NCI-H446 (cell line): ENCODE measurements at places on chromosomes 13 and 19.

GRCh38 chr13:26449063-26449848 lies 108.2 kb upstream of the WASF3 start:
- DNase-seq: no peak

DNA sequence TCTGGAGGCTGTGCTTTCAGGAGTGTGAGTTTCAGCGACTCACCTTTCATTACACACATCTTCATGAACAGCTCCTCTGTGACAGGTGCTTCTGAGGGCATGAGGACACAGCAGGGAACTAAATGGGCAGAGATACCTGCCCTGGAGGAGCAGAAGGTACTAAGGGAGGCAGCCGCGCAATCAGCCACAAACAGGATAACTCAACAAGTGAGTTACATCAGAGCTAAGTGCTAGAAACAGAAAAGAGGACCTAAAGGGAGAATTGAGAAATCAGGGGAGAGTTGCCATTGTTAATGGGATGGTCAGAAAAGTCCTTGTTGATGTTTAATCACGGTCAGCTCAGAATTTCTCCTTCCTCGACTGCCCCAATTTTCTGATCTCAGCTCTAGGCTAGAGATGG lies 42.5 kb downstream of the SYDE1 start:
- no peak for DNase-seq

- DNase-seq: no peak
Measured at GRCh38 chr13:105679838-105680237, 855.6 kb downstream of the EFNB2 start.

DNA sequence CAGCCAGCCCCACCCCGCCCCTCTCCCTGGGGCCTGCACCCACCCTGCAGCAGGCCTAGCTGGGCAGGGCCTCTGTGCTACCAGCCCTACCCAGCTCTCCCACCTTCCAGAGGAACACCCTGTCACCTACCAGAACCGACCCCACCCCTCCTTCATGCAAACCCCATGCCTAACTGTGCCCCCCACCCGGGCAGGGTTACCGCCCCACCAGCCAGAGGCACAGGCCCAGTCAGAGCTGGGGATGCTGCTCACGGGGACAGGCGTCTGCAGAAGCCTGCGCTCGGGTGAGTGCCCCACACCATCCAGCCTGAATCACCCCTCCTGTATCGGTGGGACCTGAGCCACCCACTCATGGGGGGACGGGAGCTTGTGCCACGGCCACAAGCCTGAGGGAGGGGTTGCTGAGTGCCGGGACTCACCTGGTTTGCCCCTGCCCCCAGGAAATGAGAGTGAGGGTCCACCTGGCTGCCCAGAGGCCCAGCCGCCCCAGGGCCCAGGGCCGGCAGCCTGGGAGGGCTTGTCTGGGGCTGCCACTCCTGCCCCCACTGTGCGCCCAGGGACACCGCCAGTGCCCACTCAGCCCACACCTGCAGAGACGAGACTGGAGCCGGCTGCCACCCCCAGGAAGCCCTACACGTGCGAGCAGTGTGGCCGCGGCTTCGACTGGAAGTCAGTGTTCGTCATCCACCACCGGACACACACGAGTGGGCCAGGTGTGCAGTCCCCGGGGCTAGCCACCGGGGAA lies 3.8 kb downstream of the ZNF446 start:
- no peak for DNase-seq

- DNase-seq: peak; percentile 83
Measured at GRCh38 chr13:39144941-39145533, 106.8 kb downstream of the NHLRC3 start.

DNA sequence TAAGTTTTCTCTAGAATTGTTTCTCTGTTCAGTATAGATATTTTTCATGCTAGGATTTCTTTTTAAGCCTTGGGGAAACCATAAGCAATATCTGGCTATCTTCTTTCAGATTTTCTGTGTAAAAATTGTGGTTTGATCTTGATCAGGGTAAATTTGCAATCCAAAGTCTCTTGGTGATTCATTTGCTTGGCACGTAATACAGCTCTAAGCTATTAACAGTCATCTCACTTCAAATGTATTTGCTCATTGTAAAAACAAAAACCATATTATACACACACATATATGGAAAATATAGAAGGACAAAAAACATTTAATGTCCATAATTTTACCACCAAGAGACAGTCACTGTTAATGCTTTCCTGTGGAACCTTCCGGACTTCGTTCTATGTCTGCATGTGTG lies 191.0 kb downstream of the SHISA2 start:
- no peak for DNase-seq

DNA sequence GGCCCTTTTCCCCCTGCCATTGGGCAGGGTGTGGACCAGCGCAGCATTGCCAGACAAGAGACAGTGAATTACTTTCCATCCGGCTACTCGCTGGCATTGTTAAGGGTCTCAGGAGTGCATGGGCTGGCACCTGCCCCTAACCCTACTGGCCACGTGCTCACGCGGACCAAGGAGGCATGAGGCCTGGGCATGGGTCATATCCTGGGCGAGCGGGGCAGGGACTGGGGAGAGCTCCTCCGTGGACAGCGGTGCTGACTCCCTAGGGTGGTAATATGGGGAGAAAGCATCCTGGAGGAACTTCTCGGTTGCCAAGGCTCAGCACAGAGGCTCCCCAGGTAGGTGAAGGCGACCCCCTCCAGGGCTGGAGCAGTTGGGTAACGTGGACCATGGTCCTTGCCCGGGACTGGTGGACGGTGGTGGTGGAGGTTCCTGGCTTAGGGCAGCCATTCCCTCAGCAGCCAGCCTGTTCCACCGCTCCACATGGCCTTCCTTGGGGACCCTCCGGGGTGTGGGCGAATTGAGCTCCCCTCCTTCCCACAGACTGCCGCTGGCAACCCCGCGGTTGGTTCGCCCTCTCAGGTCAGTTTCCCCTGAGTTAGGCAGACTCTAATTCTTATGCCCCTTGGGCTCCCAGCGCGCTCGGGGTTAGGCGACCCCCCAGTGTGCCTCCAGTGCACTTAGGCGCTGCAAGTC lies 465.1 kb downstream of the SLITRK5 start:
- DNase-seq: no peak

DNA sequence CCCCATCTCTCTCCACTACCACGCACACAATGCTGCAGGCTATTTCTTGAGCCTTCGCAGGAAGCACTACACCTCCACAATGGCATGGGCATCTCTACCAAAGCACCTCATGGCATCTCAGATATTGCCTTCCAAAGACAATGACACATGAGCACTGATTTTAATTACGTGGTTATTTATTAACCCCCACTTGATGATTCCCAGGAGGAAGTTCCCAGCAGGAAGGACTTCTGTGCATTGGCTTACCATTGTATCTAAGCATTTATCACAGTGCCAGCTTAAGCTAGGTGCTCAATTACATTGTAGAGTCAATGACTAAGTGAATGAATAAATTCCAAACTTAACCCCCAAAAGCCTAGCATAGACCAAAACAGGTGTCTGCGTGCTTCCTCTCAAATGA lies 101.4 kb downstream of the ABCC4 start:
- DNase-seq: no peak

- no peak for DNase-seq
Measured at GRCh38 chr13:91721413-91721812, 323.0 kb downstream of the GPC5 start.

DNA sequence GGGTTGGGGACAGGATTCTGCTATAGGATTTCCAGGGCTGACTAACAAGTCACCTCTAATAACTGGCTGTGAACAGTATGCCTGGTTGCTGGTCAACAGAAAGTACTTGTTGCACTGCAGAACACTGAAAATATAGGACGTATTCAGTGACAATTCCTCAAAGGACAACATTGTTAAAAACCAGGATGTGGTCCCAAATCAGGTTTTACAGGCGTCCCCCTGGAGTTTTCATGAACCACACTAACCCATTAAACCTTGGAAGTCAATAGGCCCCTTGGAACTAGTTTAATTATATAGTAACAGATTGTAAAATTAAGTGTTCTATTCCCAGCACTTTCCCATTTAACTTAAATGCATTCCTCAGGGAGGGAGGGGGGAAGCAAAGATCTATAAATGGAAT lies 495.4 kb downstream of the TBC1D4 start:
- no peak for DNase-seq
